ENCODE measurements at places on chromosomes 1 and 21.

DNA sequence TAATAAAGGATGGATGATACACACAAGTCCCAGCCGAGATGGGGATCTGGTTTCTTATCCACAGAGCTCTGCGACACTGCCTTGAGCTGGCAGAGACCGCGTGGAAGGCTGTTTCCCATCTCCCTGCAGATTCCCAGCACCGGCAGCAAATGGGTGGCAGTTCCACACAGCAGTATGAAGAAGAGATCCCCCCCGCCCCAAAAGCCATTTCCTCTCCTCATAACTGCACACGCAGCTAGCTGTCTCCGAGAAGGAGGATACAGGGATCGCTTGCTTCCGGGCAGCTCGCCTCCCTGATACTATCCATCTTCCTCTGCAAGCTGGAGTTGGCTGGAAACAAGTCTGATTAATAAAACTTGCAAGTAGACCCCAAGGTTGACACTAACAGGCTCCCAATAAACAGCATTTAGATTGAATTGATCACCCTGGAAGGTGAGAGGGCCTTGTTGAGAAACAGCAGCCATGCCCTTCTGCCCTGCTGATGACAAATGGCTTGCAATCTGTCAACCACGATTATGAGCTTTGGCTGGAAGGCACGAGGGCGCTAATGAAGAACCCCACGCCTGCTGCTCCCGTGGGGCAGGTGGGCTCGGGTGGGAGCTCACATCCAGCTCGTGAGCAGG lies 642.3 kb downstream of the AJAP1 start:
- no peak for DNase-seq

DNA sequence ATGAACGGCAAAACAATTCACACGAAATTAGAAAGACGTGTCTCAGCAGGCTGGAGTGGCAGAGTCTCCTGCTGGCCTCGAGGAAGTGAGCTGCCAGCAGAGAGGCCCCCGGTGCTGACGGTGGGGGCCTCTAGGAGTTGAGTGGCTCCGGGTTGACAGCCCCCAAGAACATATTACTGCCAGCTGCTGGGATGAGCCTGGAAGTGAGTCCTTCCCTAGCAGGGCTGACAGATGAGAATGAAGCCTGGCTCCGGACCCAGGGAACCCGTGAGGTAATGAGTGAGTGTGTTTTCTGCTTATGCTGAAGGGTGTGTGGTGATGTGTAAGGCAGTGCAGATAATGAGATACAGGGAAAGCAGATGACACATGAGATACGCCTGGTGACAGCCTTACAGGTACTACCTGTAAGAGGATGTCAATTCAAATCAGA lies 23.5 kb upstream of the LRRC47 start:
- no peak for DNase-seq

DNA sequence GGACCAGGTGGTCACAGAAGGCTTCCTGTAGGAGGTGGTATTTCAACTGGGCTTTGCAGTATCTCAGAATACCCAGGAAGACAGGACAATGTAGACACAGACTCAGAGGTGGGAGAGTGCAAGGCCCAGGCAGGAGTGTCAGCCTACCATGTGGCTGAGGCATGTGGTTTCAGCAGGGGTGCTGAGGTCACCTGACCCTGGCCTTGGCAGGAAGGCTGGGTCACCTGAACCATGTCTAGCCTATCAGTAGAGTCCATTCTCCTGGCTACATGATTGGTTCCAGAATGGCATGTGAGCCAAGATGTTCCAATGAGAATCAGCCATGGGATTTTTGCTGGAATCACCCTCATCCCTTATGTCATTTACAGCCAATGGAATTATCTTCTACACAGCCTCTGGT lies 169.4 kb downstream of the ACTL8 start:
- DNase-seq: no peak

- DNase-seq: no peak
These were observed 111.1 kb downstream of the ATP1B1 start for GRCh38 chr1:169217636-169218035.

DNA sequence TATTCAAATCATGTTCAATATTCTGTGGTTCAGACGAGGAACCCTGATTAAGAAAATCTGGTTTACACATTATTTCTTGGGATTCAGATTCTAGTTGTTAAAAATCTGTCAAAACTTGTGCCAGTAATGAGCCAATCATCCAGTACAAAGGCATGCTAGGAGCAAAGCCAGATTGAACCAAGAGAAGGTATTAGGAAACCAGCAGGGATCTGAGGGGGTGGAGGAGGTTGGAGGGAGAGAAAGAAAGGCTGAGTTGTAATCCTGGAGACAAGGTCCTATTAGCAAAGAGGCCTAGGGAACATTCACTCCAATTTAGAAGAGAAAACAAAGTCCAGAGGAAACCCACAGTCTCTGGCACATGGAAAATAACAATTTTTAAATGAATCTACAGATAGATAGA lies 352.9 kb downstream of the LTN1 start:
- no peak for DNase-seq

DNA sequence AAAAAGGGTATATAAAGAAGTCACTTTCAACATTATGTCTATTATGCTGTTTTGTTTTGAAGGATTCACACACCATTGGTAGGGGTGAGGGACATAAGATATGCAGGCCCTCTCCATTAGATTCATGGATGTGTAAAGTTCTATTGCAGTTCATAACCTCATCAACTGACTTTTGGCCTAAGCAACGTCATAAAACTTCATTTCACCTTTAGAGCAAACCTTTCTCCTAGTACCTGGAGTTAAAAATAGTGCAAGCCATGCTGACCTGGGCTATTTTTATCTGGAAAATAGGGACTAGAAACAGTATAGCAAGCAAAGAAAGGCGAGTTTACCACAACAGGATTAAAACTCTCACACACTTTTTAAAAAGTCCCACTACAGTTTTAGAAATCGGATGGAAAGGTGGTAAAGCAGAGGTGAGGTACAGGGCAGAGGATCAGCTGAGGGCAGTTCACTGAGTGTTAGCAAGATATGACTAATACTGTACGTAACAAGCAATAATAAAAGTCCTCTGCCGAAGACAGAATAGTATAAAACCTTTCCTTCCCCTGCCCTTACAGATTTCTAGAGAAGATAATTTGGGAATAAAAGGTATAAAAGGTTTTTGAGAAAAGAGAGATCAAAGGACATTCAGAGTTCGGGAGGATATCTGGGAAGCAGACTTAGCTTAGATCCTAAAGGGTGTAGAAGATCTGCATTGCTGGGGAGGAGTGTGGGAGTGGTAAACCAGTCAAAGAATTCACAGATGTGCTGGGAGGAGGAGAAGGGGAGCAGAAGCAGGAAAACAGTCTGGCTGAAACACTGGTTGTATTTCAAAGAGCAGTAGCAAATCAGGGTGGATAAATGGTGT lies 14.3 kb downstream of the EGLN1 start:
- DNase-seq: no peak

GRCh38 chr1:208117826-208118225 lies 126.4 kb downstream of the PLXNA2 start:
- no peak for DNase-seq

- DNase-seq: no peak
These were observed 38.3 kb downstream of the USP25 start for GRCh38 chr21:15768045-15768601.

DNA sequence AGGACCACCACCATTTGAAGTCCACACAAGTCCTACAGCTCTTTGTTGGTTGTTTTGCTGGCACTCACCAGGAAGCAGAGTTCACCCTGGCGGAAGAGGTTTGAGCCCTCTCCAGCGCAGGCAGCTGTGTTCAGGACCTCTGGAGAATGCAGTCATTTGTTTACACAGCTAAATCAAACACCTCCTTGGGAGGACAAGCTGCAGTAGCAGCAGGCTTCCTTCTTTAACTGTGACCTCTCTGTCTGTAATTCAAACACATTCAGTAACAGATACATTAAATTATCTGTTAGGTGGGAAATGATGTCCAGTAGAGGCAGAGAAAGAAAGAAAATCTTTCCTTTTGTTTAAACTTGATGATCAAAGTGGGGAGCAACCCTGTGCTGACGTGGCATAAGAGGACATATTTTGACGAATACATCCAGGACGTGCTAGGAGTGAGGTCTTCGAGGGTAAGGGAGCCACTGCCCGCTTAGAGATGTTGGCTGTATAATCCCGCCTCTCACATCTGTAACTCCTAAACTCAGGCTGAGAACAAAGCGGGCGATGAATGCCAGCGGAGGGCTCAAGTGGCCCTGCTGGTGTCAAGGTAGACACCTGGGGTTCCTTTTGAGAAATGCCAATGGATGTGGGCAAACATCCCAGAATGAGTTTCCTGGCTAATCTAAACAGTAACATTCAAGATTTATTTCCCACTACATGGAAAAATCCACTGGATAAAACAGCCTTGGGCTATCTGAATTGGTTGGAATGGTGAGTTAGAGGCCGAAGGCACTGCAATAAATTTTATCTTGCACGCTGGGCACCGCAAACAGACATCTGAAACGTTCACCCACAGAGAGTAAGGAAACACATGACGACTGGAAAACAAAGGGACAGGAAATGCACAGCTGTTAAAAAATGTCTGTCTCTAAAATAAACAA lies 51.7 kb downstream of the ABCA4 start:
- DNase-seq: no peak

DNA sequence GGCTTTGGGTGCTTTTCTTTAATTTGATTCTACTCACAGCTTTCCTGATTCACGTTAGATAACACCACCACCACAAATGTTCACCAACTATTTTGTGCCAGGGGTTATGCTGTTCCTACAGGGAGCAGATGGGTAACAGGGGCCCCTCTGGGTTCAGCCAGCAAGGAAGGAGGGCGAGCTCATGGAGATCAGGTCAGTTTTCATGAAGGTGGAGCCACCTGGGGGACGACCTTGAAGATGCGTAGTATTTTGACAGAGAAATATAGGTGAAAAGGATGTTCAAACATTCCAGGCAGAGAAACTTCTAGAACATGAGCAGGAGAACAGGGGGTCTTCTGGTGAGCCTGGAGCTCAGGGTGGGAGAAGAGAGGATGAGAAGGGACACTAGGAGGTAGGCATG lies 28.9 kb downstream of the KIAA0040 start:
- no peak for DNase-seq

GRCh38 chr1:113812661-113813135 lies 422 bp upstream of the RSBN1 start:
- peak; percentile 6 for DNase-seq

- peak; percentile 81 for DNase-seq
These were observed 862 bp downstream of the GSTM3 start for GRCh38 chr1:109739738-109740614.

- no peak for DNase-seq
These were observed 180.8 kb downstream of the BRINP2 start for GRCh38 chr1:177351361-177352108.

DNA sequence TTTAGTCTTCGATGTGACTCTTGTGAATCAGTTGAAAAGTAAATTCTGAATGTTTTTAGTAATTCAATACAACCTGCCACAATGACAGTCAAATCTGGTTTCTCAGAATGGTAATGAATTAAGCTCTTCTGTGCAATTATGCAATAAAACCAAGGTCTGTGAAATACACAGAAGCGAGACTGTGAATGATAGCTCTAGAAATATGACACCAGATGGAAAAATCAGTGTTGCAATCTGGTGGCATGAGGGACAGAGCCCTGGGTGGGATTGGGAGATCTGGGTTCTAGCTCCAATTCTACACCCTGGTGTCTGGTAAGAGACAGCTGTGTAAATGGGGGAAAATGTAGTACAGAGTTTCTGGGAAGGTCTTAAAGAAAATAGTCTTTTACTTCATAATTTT lies 586.4 kb upstream of the ZRANB2 start:
- peak; percentile 23 for DNase-seq

GRCh38 chr1:36872126-36872754 lies 162.1 kb downstream of the GRIK3 start:
- no peak for DNase-seq

GRCh38 chr1:62823556-62823955 lies 39.6 kb downstream of the ATG4C start:
- peak; percentile 44 for DNase-seq

- DNase-seq: no peak
These were observed 79.0 kb downstream of the NPHP4 start for GRCh38 chr1:5913078-5913845.

- DNase-seq: no peak
These were observed 9.1 kb downstream of the ASPM start for GRCh38 chr1:197137322-197137721.

- DNase-seq: peak; percentile 73
These were observed 698 bp downstream of the MOV10 start for GRCh38 chr1:112674986-112675727.

DNA sequence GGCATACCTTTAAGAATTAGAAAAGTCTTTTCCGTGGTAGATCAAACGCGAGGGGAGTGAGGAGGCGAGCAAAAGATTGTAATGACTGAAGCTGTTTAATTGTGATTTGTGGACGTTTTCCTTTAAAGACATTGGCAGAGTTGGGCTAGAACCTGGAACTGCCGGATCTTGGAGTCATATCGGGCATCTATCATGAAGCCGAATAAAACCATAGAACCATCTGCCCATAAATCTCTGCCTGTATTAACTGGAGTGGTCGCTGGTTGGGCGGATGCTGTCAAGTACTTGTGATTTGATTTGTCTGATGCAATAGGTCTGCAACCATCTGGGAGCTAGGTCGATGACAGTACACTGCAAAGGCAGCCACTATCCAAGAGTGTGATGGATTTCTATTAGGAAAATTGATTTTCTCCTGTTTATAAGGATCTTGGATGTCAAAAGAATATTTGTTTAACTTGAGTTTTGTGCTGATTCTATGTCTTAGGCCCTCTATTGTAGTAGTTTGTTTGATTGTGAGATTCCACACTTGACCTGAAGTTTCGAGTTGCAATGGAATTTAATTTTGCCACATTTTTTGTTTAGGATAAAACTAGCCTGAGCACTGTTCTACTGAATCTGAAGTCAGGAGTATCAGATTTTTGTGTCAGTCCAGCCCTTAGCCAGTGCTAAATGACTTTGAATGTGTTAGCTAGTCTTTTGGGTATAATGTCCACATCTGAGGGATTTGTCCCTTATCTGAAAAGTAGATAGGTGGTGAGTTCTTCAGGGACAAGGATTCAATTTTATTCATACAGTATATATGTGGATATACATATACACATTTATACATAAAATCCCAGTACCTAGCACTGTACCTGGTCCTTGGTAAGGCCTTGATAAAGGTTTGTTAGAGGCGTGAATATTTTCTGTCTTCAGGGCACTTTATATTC lies 1.2 kb downstream of the SARS1 start:
- DNase-seq: peak; percentile 80

- DNase-seq: no peak
These were observed 135.7 kb upstream of the SLC45A1 start for GRCh38 chr1:8182034-8182761.

DNA sequence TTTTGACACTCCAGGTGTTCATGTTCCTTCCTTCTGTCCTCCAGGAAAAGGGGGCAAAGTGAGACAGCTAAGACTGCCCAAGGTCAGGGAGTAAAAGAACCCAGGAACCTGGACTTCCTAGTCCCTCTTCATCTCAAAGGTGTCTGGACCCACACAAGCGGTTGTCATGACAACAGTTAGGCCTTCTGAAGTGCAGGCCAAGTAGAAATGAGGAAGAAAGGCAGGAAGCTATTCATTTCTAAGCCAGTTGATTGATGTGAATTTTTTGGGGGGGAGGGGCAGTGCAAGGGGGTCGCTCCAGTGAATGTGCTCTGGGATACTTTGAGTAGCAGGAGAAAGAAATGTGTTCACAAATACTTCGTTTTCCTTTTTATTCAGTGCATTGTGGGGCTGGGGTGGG lies 114.3 kb downstream of the NAV1 start:
- no peak for DNase-seq

Data from HAP-1 (cell line).